ENCODE measurements at places on chromosomes 16 and 17.

DNA sequence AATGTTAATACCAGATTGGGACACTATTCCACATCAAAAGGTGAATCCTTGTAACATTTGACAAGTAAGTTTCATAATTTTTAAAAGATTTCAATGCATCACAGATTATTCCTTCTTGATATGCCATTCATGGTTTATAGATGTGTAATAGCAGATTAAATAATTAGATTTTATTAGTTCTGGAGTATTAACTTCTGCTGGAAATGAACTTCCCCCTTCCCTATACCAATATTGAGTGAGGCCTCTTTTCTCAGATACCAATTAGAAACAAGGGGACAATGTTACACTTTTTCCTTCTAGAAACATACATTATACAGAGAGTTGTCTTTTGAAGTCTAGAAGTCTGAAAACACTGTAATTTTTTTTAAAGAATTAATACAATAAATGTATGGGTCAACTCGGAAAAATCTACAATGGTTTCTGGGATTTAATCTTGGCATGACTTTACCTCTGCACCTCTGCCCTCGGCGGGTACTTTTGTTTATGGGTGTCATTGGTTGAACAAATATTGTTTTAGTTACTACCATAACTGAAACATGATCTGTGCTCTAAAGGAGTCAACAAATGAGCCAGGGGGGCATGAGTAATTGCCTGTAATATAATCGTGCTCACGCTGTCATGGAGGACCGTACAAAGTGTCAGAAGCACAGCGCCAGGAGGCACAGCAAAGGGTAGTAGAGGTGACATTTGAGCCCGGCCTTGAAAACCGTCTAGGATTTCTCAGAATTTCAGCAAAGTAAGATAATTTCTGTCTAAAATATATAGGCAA is 8.2 kb downstream of the LRRC37B start:
- no peak for DNase-seq

GRCh38 chr17:66462010-66462409 is 159.6 kb downstream of the PRKCA start:
- no peak for DNase-seq

GRCh38 chr16:2895813-2896212 is 12.8 kb downstream of the FLYWCH2 start:
- no peak for DNase-seq

DNA sequence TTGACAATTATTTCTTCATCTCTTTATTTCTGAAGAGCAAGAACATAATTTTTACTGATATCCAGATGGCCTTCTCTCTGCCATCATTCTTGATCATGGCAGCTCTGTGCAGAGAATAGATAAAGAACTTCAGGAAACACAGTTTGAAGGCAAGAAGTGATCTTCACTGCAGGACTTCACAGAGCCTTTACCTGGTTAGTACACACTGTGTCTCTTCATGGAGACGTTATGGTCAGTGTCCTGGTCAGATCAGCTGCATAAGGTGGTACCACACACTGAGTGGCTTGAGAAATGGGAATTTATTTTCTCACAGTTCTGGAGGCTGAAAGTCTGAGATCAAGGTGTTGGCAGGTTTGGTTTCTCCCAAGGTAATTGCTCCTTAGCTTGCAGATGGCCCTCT is 129.5 kb downstream of the UTP18 start:
- DNase-seq, result no peak

GRCh38 chr16:73122604-73123391 is 74.9 kb upstream of the ZFHX3 start:
- no peak for DNase-seq

DNA sequence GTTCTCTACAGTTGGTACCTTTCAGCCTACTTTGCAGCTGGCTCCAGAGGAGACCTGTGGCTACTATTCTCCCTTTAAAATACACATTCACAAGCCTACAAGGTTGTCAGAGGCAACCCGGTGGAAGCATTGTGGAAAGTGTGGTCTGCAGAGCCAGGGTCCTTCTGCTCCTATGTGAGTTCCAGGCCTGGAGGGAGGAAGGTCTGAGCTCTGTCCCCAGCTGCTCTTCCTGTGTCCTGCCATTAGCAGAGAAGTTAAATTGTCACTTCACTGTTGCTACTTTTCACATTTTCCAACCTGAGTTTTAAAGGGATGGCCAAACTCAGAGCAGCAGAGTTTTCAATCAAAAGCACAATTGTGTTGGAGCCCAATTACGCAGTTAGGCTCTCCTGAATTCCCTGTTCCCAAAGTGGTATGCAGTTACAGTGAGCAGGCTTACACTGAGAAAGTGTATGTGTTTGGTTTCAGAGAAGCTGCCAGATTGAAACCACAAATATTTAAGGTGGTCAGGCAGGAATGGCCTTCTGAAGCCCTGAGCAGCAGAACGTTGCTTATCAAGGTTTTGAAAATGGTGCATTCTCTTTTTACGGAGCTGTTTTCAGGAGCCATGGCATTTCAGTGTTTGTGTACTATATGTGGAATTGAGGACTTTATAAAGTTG is 25.0 kb downstream of the MAP3K3 start:
- DNase-seq, result no peak

DNA sequence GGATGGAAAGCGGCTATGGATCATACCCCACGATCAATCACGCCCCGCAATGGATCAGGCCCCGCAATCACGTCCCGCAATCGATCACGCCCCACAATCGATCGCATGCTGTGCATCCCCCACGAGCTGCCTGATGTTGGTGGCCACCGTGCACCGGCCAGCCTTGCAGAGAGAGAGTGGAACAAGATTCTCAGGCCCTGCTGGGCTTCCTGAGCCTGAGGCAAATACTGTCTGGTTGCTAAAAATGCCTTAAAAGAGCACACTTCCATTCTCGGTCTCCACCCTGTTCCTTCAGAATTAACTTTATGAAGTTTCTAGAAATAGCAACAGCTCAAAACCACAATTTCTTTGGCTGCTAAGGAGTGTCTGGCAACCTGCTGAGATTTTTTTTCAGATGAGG is 81.5 kb downstream of the VPS53 start:
- no peak for DNase-seq

DNA sequence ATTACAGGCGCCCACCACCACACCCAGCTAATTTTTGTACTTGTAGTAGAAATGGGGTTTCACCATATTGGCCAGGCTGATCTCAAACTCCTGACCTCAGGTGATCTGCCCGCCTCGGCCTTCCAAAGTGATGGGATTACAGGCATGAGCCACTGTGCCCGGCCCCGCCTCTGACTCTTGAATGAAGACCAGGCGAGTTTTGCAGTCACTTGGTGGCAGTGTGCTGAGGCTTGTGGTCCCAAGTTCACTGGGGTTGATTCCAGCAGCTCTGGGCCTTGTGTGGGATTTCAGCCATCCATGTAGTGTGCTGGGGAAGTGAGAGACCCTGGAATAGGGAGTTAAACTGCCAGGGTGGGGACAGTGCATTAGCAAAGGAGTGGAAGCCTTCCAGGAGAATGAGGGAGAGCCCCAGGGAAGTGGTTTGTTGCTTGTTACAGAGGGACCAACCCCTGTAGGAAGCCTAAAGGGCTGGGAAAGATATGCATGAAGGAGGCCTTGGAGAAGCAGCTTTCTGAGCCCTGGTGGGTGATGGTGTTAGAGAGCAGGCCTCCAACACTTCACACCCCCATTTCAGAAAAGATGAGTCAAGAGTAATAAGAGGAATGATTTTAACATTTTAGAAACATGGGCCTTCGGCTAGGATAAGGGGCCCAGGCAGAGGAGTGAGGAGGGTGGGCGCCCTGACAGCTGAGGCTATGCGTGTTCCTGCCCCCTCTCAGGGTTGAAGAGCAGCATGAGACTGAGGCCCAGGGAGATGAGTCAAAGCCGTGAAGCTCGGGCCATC is 14.5 kb downstream of the PSKH1 start:
- no peak for DNase-seq

DNA sequence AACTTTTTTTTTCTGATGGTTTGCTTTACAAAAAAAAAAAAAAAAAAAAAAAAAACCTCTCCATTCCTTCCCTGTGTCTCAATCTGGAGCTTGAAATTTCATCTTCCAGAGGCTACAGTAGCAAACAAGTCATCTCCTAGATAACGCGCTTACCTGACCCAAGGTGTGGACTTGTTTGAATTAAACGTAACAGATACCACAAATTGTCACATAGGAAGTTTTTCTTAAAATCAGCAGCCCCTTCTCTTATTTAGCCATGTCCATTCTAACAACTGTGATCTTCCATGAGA is 2.0 kb downstream of the STAT5B start:
- DNase-seq, result no peak

- no peak for DNase-seq
These were observed 121.5 kb downstream of the KATNIP start for GRCh38 chr16:27671410-27671809.

GRCh38 chr16:88978608-88979346 is 1.8 kb upstream of the CBFA2T3 start:
- DNase-seq, result no peak

DNA sequence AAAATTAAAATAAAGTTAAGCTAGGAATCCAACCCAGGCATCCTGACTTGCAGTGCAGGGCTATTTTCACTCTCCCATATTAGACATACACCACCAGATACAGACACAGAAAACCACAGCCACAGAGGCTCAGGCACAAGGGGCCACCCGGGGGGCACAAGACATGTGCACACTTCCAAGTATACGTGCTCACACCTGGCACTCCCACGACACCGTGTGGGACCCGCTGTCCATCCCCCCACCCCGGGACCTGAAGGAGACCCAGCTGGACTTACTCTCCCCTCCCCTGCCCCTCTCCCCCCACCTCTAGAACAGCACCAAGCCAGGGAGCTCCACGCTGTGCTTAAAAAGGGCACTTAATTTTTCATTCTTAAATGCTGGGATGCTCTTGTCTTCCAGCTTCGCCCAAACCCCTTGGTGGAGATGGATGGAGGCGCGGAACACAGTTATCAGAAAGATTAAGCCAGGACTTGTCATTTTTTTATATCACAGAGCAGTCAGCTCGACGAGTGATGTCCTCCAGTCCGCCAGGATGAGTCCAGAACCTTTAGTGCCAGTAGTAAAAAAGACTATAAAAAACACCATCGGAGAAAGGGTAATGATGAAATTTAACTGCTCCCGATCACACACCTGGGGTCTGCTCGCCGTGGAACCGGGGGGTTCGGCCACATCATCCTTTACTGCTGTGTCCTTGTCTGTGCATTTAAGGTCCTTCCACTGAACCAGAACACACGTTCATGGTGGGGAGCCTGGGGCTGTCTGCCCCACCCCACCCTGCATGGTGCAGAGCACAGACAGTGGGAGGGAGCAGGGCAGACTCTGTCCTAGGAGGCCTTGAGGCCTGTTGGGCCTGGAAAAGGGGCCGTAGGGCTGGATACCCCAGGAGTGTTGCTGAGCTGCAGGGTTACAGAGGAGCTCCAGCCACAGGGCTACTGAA is 73.3 kb upstream of the LHX1 start:
- DNase-seq, result no peak

DNA sequence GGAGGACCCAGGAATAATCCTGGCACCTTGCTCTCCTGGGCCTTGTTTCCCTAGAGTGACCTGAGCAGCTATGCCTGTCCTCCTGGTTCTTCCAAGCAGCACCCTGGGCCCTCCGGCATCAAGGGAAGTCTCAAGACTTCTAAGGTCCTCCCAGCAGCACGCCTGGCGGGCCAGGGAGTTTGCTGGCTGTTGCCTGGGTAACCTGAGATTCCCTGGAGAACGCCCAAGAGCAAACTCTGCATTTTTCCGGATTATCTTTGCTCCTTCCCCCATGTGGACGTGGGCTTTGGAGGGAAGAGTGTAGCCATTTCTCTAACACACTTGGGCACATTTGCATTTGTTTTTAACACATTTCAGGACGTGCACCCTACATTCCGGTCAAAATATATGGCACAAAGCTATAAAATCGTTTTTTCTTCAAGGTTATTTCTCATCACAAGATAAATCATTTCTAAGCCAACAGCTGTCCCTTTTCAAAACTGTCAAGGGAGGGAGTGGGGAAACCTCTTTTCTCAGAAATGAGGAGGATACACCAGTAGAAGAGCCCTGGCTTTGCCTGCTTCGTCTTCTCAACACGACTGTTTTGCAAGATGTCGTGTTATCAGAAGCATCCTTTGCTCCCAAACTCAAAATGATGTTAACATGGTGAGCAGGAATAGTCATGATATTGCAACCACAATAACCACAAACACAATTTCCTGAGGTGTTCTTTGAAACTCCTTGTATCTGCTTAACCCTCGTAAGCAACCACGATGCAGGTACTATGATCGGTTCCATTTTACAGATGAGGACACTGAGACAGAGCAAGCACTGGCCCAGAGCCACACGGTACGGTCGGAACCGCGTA is 116.5 kb downstream of the ADCY9 start:
- no peak for DNase-seq

- DNase-seq, result peak; percentile 50
These were observed 5.4 kb downstream of the BANP start for GRCh38 chr16:87956365-87957231.

DNA sequence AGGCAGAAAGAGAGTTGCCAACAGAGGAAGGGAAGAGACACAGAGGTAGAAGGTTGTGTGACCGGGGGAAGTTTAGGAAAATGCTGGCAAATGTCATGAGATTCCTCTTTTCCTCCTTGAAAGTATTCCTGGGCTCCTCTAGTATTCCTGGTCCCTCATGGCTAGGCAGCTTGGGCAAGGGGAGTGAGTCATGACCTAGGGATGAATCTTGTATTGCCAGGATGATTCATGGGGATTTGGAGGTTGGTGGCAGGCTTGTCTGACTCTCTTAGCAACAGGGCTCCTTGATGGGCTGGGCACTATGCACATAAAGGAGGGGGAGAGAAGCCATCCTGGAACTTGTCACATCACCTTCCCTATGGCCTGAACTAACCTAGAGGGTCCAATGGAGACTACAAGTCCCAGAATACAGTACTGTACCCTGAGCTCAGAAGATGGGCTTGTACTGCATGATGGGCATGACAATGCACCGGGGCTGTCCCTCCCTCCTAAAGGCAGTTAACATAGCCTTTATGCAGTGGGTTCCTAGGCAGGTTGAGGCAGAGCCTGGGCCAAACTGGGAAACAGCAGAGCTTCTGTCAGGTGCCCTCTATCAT is 2.1 kb upstream of the SEZ6 start:
- no peak for DNase-seq

DNA sequence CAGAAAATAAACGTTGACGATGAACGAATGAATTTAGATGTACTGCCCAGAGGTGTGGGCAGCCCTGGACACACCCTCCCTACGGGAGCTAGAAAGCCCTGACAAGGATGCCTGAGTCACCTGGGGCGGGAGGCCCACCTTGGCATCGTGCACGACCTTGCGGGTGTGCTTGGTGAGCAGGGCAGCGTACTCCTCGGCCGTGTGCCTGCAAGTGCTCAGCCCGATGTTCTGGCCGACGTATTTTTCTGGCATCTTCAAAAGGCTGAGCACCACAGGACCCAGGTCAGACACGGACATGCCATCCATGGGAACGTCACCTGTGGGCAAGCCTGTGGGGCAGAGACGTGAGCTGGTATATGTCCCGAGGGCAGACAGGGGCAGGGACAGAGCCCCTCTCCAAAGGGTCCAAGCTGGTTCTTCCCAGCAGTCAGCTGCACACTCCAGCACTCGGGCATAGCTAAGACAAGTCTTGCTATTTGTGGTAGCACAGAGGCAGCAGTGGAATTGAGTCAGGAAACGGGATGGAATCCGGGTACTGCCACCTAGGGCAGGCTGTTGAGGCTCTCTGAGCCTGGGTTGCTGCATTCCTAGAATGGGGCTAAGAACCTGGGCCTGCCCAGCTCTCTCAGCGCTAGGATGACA is 10.8 kb downstream of the NMRAL1 start:
- no peak for DNase-seq

Data from stimulated activated CD8-positive, alpha-beta memory T cell treated with anti-CD3 and anti-CD28 coated beads, Interleukin-15, amount 100 ng/mL, for 4 hours (primary cell).